ENCODE measurements at places on chromosomes 5 and 9. TPM values are rescaled to one million over a fixed set of nuclear protein-coding genes. Genes with fewer than 3 reads are reported as not detected.

DNA sequence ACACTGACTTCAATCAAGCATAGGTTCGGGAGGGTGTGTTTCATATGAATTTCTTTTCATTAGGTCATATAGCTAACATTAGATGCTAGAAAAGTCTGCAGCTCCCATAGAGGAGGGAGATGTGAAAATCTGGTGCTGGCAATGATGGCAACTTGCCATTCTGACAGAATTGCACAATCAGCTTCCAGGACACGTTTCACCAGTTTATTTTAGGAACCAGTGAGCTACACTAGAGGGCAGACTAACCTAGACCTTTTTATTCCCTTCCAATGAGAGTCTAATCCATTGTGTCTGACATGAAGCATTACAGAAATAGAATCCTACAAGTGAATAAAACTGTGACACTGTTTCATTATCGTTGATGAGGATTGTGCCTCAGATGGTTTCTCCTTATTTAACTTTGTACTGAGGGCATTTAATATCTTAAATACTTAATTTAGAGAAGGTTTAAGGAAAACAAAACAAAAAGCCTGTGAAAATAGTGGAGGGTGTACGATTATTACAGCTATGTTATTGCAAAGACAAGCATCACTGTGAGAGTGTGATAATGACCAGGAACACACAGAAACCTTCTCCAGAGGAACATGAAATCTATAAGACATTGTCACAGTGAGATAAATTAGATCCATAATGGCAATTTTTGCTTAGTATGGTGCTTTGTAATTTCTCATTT is 363.3 kb upstream of the RPS23 start:
- DNase-seq: peak; percentile 94

- DNase-seq: no peak
Observed at GRCh38 chr5:56638061-56638621, 177.2 kb upstream of the MAP3K1 start.

- peak; percentile 35 for DNase-seq
Observed at GRCh38 chr5:1931604-1932231, 49.0 kb upstream of the IRX4 start.

GRCh38 chr9:124743686-124744348 is 27.3 kb downstream of the NR6A1 start:
- DNase-seq: no peak

GRCh38 chr5:16326137-16326536 is 139.5 kb downstream of the ZNF622 start:
- DNase-seq: no peak

- no peak for DNase-seq
Observed at GRCh38 chr5:55004729-55005128, 19.3 kb upstream of the GZMK start.

GRCh38 chr9:116313638-116314037 is 160.0 kb downstream of the PAPPA start:
- no peak for DNase-seq

DNA sequence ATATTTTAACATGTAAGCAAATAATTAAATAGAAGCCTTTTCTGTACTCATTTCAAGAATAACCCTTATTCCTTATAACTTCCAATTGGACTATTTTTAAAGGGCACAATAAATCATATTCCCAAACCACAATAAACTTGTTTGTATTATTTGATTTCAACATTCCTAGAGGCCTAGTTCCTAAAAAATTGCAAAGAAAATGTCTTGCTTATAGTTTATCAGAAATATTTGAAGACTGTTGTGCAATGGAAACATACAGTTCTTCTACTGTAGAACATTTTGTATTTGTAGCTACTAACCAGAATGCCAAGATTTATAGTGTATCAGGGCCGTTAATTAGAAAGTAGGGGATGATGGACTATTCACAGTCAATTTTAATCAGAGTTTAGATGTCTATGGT is 1037.0 kb upstream of the CDH18 start:
- no peak for DNase-seq

DNA sequence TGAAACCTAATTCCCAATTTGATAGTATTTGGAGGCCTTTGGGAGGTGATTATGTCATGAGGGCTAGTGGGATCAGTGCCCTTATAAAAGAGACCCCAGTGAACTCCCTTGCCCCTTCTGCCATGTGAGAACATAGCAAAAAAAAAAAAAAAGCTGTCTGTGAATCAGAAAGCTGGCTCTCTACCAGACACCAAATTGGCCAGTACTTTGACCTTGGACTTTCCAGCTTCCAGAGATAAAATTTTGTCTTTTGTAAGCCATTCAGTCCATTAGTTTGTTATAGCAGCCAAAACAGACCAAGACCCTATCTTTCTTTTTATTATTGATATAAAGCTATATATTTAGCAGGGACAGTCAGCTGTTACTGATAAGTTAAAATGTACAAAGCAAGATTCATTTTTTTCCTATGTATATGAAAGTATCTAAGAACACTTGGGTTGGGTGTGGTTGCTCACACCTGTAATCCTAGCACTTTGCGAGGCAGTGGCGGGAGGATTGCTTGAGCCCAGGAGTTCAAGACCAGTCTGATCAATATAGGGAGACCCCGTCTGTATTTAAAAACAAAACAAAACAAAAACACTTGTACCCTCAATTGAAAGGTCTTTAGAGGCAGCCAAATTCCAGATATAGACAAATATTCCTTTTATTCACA is 8.1 kb upstream of the C5orf24 start:
- no peak for DNase-seq

DNA sequence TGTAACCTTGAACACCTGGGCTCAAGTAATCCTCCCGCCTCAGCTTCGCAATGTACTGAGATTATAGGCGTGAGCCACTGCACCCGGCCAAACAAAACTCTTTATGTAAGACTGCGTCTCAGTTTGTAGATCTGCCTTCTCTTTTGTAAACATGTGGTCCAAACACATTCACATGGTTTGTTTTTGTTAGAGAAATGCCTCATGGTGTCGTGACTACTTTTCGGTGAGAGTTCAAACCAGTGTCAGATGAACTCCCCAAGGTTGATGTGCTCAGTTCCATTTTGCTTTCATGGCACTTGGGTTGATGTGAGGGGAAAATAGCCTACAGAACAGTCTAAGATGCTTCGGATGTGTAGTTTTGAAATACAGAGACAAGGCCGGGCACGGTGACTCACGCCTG is 231.6 kb downstream of the GOLPH3 start:
- no peak for DNase-seq

GRCh38 chr5:81631124-81631523 is 119.8 kb downstream of the SSBP2 start:
- no peak for DNase-seq

DNA sequence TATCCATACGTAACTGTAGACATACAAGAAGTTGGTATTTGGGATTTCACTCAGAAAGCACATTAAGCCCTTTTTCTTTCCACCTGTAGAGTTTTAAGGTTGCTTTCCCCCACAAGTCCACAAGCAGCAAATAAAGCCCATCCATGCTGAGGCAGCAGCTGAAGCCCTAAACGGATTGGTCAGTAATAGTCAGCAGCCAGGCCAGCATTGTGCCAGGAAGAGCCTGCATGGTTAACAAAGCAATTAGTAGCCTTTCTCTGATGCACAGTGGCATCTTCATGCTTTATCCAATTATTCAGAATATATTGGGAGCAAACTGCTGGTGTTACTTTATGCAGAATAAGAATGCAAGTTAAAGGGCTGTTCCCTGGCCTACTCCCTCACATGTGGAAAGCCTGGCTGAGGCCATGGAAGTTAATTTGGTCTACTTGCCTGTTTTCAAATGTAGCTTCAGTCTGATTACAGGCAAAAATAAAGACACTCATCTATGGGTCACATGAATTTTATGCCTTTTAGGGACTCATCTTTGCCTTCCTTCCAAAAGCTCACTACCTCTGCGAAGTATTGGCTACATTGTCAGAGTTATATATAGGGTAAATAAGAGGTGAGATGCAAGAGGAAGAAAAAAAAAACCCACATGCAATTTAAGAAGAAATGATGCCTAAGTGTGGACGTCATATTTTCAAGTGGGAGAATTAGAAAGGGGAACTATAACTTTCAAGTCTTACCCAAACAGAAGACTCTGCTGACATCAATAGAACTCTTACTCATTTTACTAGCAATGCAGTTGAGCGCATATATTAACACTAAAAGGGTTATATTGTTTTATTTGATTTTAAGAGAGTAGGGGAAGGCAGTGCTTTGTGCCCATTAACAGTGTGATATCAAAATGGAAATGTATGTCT is 15.9 kb downstream of the EBF1 start:
- DNase-seq: no peak

- DNase-seq: no peak
Observed at GRCh38 chr5:68329554-68330255, 114.1 kb downstream of the PIK3R1 start.

DNA sequence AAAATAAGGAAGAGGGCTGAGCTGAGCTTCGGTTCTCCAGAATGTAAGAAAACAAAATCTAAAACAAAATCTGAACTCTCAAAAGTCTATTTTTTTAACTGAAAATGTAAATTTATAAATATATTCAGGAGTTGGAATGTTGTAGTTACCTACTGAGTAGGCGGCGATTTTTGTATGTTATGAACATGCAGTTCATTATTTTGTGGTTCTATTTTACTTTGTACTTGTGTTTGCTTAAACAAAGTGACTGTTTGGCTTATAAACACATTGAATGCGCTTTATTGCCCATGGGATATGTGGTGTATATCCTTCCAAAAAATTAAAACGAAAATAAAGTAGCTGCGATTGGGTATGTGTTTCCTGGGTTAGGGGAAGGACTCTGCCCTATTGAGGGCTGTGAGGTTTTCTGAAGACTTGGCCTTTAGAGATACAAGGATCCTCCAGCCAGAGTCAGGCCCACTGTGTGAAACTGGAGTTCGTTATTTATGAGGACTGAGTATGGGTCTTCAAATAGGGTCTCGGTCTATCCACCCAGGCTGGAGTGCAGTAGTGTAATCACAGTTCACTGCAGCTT is 3.8 kb downstream of the EGR1 start:
- no peak for DNase-seq

DNA sequence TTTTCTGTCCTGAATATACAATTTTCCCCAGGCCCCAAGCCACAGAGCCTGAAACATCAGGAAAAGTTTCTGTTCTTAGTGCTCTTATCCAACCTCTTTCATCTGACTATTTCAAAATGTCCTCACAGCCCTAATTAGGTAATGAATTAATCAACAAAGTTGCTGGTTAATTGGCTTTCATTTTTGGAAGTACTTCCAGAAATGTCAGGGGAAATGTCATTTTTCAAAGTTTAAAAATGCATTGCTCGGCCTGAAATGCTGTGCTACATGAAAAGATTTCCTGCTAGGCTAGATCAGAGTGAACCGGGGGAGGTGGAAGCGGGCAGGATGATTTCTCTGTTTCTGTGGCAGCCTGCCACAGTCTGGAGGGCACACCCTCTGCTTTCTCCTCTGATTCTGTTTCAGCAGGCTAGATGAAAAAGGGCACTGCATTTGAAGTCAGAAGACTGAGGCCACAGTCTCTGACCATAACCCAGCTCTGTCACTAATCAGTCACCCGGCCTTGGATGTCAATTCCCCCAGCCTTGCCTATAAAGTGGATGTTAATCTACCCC is 55.9 kb upstream of the BARX1 start:
- peak; percentile 70 for DNase-seq

- no peak for DNase-seq
Observed at GRCh38 chr9:15293084-15293483, 13.9 kb downstream of the TTC39B start.

DNA sequence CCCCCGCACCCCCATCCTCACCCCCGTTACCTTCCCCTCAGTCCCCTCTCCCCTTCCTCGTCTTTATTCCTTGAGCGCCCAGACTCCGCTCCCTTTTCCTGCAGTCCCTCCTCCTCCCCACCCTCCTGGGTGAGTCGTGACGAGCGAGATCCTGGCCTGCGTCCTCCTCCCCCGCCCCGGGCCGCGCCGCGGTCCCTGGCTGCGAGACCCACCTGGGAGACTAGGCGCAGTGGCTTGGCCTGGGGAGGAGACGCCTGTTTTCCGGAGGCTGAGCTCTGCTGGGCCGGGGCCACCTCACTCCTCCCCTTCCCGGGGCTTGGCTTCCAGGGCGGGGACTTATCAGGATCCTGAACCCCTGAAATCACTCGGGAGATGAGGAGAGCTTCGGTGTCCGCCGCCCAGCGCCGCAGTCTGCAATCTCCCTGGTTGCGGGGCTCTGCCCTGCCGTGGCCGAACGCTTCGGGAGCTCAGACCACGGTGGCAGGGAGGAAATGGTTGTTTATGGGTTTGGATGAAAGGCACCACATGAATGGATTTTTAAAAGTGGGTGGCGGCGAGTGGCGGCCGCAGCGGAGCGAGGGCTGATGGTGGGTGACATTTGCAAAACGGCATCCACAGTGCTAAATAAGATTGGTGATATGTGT is 984 bp downstream of the STXBP1 start:
- DNase-seq: peak; percentile 82

DNA sequence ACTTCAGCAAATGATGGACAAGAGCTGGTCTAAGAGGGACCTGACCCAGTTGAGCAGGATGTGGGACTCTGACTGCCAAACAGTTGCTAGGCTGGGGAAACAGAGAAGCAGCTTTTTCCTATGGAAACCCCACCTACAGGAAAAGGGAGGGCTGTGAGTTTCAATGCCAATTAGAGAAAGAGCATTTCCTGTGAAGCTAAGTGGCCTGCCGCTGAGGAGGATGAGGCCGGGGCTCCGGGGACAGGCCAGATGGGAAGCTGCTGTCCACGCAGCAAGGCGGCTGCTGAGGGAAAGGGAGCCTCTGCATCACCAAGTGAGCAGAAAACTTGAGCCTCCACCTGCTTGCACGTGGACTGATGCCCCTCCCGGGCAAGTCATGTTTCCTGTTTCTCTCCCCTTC is at the start of gene PCDH12:
Gene PCDH12 (minus strand): TSS at position 90 of the 400 bp plus-strand sequence. CDS start 351 bp downstream, outside the sequence.
- peak; percentile 63 for DNase-seq

GRCh38 chr5:117691081-117691870 is 1116.7 kb upstream of the SEMA6A start:
- no peak for DNase-seq

GRCh38 chr9:72384710-72385485 is 19.9 kb upstream of the ZFAND5 start:
- DNase-seq: no peak

GRCh38 chr9:34227445-34227844 is 48.6 kb downstream of the UBAP1 start:
- no peak for DNase-seq

DNA sequence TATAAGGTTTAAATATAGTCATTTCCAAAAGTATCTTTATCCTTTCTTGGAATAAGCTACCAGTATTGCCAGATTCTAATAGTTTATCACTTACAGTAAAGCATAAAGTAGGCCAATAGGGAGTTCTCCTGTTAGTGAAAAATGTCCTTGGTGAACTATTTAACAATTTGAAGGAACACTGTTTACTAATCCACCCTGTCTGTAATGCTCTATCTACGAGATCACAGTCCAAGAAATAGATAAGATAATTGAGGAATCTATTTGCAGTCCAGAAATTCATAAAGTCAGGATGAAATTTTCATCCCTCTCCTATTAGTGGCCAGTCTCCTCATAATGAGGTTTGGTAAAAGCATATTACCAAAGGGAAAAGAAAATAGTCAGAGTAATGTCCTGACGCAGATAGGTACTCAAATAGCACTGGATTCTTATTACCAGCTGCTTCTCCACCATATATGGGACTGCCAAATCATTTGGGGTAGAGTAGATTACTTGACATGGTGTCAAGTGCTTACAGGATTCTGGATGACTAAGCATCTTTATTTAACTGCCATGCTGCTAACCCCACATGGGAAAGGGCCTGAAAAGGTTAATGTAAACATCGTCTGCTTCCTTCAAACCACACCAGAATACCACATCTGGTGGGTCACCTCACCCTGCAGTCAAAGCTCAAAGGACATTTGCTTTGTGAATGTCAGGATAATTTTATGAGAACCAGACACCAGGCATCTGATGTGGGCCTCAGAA is 808.1 kb downstream of the EFNA5 start:
- no peak for DNase-seq

Gene CDH12
- 3.6 TPM for total RNA-seq

Gene IFNA13
- 8.2 TPM for total RNA-seq

Gene BSPRY
- 2.6 TPM for total RNA-seq

Gene CD74
- total RNA-seq: 31.1 TPM

Gene SHISAL2B
- total RNA-seq: not detected

Gene PCDHB7
- 3.6 TPM for total RNA-seq

Gene C5orf58
- total RNA-seq: 1.7 TPM

Measured in umbilical cord (tissue), 2 donors.